Esophagus squamous epithelium (tissue), 5 donors: ENCODE measurements at places on chromosomes 3 and 15. TPM values are rescaled to one million over a fixed set of nuclear protein-coding genes. Genes with fewer than 3 reads are reported as not detected.

- no peak for DNase-seq
Observed at GRCh38 chr3:197064771-197065170, 35.2 kb upstream of the MELTF start.

Gene KPNA1
- total RNA-seq, result 31.3 TPM

Gene WWTR1
- total RNA-seq, result 40.0 TPM

DNA sequence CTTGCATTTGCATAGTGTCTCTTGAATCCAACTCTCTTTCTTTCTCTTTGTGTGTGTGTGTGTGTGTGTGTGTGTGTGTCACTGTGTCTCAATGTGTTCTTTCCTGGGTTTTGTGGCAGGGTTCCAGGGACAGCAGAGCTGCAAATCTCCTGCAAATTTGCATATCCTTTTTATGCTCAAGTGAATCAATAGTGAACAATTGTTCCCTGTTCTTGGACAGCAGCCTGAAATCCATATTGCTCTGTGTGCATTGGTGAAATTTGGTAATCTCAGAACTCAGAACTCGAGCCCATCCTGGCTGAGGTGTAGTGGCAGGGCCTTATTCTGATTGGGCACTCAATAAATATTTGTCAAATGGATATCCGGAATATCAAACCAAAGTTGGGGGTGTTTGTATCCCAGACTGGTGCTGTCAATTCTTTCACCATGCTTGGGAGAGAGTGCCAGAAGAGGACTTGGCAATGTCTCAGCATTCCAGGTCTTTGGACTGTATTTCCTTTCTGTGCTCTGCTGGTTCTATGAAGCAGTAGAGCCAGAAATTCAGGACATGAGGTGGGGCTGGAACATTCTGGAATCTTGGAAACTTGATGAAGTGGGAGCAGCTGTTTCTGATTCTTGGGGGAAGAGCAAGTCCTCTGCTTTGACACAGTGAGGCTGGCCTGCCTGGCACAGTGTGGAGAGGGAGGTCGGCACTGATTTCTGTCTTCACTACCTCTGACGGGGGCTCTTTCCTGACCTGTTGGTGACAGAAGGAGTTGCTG lies 380.6 kb upstream of the C2CD4B start:
- DNase-seq, result no peak

DNA sequence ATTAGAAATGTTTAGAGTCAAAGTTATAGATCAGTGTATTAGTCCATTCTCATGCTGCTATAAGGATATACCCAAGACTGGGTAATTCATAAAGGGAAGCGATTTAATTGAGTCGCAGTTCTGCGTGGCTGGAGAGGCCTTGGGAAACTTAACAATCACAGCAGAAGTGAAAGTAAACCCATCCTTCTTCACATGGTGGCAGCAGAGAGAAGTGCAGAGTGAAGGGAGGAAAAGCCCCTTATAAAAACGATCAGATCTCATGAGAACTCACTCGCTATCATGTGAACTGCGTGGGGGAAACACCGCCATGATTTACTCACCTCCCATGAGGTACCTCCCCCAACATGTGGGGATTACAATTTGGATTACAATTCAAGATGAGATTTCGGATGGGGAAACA lies 871.5 kb downstream of the DIPK2A start:
- DNase-seq, result no peak

- no peak for DNase-seq
Observed at GRCh38 chr3:157204431-157204830, 44.5 kb upstream of the CCNL1 start.

Gene RLBP1
- total RNA-seq, result not detected

Gene GOLGA8O
- total RNA-seq, result not detected

- DNase-seq, result no peak
Observed at GRCh38 chr3:61524933-61525332, 36.4 kb upstream of the PTPRG start.

DNA sequence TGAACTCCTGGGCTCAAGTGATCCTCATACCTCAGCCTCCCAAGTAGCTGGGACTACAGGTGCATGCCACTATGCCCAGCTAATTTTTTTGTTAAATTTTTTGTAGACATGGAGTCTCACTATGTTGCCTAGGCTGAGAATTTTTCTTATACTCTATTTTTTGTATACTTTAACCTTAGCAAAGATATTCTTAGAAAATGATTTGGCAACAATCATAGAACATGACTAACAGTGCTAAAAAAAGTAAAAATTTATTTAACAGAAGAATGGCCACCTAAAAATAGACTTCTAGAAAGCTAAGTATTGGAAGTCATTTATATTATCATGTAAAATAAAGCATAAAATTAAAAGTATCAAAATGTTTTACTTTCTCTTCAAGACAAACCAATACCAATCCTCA lies 322.3 kb downstream of the PLCL2 start:
- no peak for DNase-seq

DNA sequence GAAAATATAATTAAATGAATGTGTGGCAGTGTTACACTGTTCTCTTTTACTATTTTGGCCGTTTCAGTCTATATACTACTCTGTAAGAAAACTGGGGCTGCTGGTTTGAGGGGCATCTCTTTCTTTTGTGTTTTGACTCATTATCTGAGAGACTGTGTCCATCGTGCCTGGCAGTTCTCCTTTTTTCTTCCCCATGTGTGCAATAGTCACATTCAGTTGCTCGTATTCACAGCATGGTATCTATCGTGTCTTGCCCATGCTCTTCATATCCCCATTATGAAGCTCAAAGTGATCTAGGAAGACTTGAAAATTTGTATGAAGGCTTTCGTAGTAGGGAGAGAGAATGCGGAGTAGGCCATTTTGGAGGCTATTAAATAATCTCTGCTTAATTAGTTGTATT lies 29.8 kb upstream of the FAH start:
- no peak for DNase-seq

- no peak for DNase-seq
Observed at GRCh38 chr3:58051196-58051595, 43.0 kb downstream of the FLNB start.

- no peak for DNase-seq
Observed at GRCh38 chr3:63135367-63135766, 142.7 kb upstream of the SYNPR start.

Gene CX3CR1
- total RNA-seq, result 0.35 TPM

GRCh38 chr15:29811691-29812383 lies 10.4 kb downstream of the TJP1 start:
- DNase-seq, result no peak

DNA sequence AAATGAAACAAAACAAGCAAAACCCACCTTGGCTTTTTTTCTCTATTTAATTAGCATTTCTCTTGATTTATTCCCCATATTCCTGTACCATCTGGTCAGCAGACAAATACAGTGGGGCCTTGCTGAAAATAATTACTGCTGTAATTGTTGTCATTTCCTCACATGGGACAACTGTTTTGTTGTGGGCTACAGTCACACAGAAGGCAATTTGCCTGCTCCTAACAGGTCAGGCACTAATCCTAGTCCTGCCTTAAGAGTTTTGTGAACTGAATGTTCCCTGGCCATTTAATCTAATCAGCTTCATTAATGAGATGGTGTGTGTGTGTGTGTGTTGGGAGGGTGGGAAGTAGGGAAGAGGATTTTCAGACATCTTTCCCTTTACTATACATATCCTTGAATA lies 11.6 kb downstream of the TRPC1 start:
- DNase-seq, result no peak

Gene LYZL4
- not detected for total RNA-seq

DNA sequence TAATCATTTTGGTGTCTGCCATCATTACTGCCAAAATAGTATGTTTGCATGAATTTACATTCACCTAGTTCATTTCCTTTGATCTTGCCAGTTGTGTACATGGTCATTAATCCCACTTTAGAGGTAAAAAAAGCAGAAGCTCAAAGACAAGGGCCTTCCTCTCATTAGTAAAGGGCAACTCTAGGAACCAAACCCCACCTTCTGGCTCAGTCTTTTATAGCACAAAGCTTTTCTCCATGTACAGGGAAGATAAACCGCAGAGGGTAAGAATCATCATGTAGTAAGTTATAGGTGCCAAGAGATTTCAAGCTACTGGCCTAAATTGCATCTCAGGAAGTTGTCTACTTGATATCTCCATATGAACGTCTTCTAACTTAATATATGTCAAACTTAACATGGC lies 19.3 kb upstream of the SPG21 start:
- DNase-seq, result no peak

- DNase-seq, result no peak
Observed at GRCh38 chr3:130850044-130850797, 43.7 kb upstream of the ATP2C1 start.

Gene STRA6
- not detected for total RNA-seq

Gene PPP1R14D
- 0.68 TPM for total RNA-seq

GRCh38 chr3:58256061-58256460 lies 18.5 kb downstream of the ABHD6 start:
- DNase-seq, result no peak

- DNase-seq, result no peak
Observed at GRCh38 chr3:58884453-58884852, 165.4 kb downstream of the CFAP20DC start.

DNA sequence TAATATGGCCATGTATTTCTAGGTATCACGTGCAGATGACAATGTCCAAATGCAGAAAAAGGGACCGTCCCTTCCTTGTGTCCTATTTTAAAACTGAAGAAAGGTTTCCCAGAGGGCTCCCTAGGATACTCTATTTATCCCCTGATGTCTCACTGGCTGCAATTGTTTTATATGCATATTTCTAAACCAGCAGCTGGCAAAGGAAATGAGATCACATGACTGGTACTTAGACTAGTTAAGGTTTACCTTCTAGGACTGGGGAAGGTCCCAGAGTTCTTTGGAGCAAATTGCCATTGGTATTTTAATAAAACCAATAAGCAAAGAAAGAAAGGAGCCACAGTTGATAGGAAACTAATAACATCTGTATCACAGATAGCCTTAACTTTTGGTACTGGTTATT lies 29.5 kb downstream of the GTF2E1 start:
- no peak for DNase-seq

Gene CAV3
- not detected for total RNA-seq

GRCh38 chr3:177652556-177653291 lies 455.4 kb upstream of the TBL1XR1 start:
- DNase-seq, result no peak

Gene GOLGA6A
- not detected for total RNA-seq

DNA sequence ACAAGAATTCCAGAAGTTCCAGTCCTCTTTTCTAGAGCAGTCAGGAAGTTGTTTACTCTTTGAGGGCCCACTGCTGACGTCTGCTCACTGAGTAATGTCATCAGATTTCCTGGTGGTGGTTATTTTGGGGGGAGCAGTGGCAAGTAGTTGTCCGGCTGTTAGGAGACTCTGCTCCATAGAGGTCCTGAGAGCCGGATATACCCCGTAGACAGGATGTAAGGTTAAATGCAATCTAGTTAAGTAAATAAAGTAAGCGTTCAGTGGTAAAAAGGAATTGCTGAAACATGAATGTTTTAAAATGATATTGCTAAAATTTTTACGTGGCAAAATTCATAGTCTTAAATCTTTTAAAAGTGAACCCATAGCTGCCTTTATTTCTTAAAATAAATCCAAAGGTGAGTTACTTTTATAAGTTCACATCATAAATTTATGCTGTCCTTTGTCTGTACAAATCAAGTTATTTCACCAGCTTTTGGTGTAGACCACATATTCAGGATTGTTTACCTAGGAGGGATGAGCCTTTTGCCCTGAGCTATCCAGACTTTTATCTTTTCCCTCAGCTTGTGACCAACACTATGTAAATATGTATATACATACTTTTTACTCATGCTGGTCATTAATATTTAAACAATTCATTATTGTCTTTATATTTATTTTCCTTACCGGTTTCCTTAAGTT lies 65.8 kb downstream of the PDE8A start:
- DNase-seq, result no peak

Gene RPL35A
- 880 TPM for total RNA-seq

DNA sequence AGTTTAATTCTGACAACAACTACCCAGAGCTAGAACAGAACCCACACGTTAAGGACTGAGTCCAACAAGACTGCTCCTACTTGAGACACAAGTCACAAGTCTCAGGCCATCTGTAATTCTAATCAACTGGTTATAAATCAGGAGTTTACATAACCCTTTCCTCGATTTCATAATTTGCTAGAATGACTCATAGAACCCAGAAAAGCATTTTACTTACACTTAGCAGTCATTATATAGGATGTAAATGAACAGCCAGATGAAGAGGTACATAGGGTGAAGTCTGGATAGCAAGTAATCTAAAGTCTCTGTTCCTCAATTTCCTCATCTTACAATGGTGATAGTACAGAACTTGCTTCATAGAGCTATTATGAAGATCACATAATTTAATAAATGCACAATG lies 1018.2 kb downstream of the DIPK2A start:
- DNase-seq, result no peak

Gene PPARG
- total RNA-seq, result 11.3 TPM

- no peak for DNase-seq
Observed at GRCh38 chr15:38611228-38611627, 46.6 kb upstream of the RASGRP1 start.

- no peak for DNase-seq
Observed at GRCh38 chr3:16239086-16239770, 25.5 kb downstream of the DPH3 start.

GRCh38 chr3:123909785-123910184 lies 25.7 kb upstream of the MYLK start:
- DNase-seq, result no peak

DNA sequence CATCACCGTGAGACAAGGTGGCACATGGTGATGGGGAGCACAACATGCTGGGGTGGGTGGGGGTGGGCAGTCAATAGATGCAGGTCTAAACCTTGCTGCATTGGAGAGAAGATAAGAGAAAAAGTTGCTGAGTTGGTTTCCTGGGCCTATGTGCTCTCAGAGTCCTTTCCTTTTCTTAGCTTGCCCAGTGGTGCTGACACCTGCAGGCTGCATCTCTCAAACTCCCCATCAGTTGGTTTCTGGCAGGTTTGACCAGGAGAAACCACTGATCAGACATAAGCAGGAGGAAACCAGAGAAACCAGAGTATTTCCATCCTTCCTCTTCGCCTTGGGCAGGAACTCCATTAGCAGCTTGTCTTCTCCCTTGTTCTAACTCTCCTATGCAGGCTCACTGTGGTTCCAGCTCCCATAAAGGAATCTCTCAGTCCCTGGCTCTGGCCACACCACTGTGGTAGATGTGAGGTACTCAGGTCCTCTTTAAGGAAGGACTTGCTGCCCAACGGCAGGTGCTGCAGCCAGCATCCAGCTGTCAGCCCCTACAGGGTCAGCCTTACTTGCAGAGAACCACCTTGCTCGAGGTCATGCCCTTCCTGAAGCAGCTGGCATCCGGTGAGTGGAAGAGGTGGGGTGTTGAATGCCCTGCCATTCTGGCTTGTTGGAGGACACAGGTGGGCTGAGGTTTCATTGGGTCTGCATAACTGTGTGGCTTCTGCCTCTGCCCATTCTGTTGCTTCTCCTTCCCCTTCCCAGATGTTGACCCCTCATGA lies 172.3 kb upstream of the ANKRD28 start:
- no peak for DNase-seq

- DNase-seq, result no peak
Observed at GRCh38 chr15:40927873-40928806, 1.0 kb upstream of the DLL4 start.

Gene UNC13C
- total RNA-seq, result not detected

DNA sequence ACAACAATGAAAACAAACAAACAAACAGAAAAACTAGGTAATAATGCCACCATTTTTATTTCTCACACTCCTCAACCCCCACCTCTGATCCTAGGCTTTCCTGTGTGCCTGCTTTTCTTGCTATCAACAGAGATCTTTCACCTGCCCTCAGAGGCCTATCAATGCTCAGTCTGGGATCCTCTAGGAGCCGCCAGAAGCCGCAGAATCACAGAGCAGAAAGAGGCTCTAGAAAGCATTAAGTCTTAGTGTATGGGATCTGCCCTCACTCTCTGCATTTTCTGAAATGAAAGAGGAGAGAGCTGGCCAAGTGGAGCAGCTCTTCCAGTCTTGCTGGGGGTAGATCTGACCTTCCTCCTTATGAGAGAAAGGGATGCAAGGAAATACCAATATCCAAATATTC lies 306.8 kb downstream of the TUSC7 start:
- DNase-seq, result no peak

- DNase-seq, result no peak
Observed at GRCh38 chr3:170331143-170331542, 26.4 kb upstream of the SKIL start.
